ENCODE measurements at places on chromosomes 4 and X.

DNA sequence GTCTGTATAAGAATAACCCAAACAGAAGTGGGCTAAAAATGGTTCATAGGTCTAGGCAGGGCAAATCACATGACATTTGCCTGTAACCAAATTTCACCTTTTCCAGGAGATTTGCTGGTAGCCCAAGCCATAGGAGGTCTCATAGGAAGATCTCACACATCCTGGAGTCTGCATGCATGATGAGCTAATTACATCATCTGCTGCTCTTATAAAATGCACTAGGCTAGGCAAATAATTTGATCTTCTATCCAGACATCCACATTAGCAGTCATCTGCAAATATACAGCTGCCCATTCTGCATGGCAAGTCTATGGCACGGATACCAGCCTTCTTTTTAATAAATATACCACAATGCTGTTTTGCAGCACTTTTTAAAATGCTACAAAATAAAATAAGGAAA is 87.2 kb downstream of the MAPK10 start:
- no peak for DNase-seq

- DNase-seq, result no peak
These were observed 103.3 kb upstream of the ANK2 start for GRCh38 chr4:112946127-112946526.

DNA sequence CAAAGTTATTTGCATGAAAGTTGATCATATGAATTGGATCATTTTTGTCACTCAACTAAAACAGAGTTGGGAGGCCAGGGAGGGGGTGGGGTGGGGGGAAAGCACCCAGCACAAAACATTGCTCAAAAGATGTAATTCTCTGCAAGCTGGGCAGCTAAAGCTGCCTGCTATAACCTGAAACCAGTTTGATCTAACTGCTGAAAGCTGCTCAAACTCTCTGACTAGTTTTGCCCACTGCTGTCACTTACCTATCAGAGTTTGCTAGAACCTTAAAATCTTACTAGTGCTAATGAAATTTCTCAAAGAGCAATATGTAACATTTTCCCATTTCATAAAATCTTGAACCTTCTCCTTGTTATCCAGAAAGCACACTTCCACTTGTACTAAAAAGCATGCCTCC is 10.4 kb downstream of the CXCL8 start:
- DNase-seq, result no peak

- no peak for DNase-seq
These were observed 330.5 kb downstream of the HNRNPD start for GRCh38 chr4:82043081-82043808.

Data from stimulated activated CD8-positive, alpha-beta memory T cell treated with anti-CD3 and anti-CD28 coated beads, Interleukin-2, amount 100 ng/mL, for 48 hours (primary cell).